ENCODE measurements at places on chromosomes 2 and 18. TPM values are rescaled to one million over a fixed set of nuclear protein-coding genes. Genes with fewer than 3 reads are reported as not detected.

STAMBP gene
- total RNA-seq = 31.4 TPM

SRD5A2 gene
- total RNA-seq = not detected

RNF125 gene
- 1.3 TPM for total RNA-seq

TBR1 gene
- total RNA-seq = not detected

GULP1 gene
- total RNA-seq = 5.4 TPM

EFR3B gene
- 0.28 TPM for total RNA-seq

STARD7 gene
- total RNA-seq = 79.9 TPM

NT5C1B gene
- total RNA-seq = not detected

Data from airway epithelial cell (primary cell).